ENCODE measurements at places on chromosomes 5 and 9. TPM values are rescaled to one million over a fixed set of nuclear protein-coding genes. Genes with fewer than 3 reads are reported as not detected.

SPATA31A3 gene
- not detected for polyA plus RNA-seq

TMEM8B gene
- 3.0 TPM for polyA plus RNA-seq

C5orf52 gene
- polyA plus RNA-seq, result not detected

TICAM2 gene
- polyA plus RNA-seq, result 0.69 TPM

UGCG gene
- polyA plus RNA-seq, result 26.7 TPM

PCDHB11 gene
- 0.16 TPM for polyA plus RNA-seq

OTULINL gene
- polyA plus RNA-seq, result 1.4 TPM

NUDT12 gene
- polyA plus RNA-seq, result 5.9 TPM

CD74 gene
- polyA plus RNA-seq, result 256 TPM

BTNL9 gene
- 18.5 TPM for polyA plus RNA-seq

EDIL3 gene
- 2.7 TPM for polyA plus RNA-seq

SPAG8 gene
- 0.52 TPM for polyA plus RNA-seq

LAMC3 gene
- 1.1 TPM for polyA plus RNA-seq

CYFIP2 gene
- polyA plus RNA-seq, result 2.0 TPM

APBA1 gene
- polyA plus RNA-seq, result 0.82 TPM

PRRT1B gene
- polyA plus RNA-seq, result not detected

PSIP1 gene
- polyA plus RNA-seq, result 15.0 TPM

STX17 gene
- 8.1 TPM for polyA plus RNA-seq

NEUROG1 gene
- polyA plus RNA-seq, result not detected

SPATA31E1 gene
- not detected for polyA plus RNA-seq

NUTM2G gene
- not detected for polyA plus RNA-seq

EQTN gene
- not detected for polyA plus RNA-seq

EGFLAM gene
- polyA plus RNA-seq, result 0.53 TPM

DDX4 gene
- polyA plus RNA-seq, result not detected

LECT2 gene
- not detected for polyA plus RNA-seq

SHROOM1 gene
- 3.3 TPM for polyA plus RNA-seq

Data from esophagus (tissue), 2 donors.